ENCODE measurements at places on chromosomes 3 and 15.
A peak's percentile ranks its signal among the peaks of the same experiment; 100 is the strongest.

DNA sequence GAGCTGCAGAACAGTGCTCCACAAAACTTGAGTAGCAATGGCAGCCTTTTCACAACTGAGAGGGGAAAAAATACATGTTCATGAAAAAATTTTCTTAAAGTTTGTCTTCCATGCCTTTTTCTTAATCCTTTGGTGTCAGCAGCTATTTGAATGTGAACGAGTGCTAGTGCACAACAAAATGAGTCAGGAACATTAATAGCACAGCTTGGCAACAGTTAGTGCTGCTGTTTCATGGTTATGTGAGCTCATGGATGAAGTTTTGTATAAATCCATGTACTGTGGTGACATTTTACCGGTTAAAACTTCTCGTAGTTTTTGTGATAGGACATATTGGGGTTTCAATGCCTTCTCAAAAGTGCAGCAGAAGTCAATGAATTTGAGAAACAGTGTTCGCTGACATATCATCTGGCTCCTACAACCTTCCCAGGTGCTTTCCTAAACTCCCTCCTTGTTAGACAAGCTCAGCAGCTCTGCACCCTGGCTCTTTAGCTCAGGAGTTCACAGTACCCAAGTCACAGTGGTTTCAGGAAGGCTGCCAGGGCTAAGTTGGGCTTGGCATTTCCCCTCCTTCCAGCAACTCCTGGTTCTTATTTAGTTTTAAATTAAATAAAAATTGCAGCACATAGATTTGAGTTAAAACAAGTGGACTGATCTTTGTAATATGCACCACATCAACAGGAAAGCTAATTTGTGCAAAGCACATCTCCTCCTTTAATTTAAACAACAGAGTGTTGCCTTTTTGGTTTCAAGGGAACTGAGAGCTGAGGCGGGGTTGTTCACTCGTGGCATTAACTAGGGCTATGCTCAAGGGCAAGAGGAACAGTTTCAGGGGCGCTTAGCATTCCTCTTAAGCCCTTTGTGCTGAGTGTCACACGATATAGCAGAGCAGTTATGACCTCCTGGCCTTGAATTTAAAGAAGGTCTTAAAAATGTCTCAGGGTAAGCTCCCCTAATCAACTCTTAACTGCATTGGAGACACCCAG, 362.8 kb downstream of the CHST2 start:
- DNase-seq, result no peak

DNA sequence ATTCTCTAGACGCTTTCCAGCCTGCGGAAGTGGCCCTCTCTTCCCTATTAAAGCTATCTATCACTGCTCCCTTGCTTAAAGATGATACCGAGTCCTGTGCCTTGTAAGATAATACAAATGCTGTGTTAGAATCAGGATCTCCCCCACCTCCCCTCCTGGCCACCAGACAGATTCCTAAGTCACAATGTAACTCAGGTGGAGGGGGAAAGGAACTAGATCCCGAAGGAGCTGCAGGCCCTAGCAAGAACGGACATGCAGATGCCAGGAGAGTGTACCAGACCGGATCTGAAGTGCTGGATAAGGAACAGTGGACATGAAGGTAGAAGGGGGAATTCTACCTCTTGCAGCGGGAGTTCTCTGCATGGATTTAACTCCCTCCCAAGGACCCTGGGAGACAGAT, 230.7 kb upstream of the LYSMD4 start:
- DNase-seq, result no peak

DNA sequence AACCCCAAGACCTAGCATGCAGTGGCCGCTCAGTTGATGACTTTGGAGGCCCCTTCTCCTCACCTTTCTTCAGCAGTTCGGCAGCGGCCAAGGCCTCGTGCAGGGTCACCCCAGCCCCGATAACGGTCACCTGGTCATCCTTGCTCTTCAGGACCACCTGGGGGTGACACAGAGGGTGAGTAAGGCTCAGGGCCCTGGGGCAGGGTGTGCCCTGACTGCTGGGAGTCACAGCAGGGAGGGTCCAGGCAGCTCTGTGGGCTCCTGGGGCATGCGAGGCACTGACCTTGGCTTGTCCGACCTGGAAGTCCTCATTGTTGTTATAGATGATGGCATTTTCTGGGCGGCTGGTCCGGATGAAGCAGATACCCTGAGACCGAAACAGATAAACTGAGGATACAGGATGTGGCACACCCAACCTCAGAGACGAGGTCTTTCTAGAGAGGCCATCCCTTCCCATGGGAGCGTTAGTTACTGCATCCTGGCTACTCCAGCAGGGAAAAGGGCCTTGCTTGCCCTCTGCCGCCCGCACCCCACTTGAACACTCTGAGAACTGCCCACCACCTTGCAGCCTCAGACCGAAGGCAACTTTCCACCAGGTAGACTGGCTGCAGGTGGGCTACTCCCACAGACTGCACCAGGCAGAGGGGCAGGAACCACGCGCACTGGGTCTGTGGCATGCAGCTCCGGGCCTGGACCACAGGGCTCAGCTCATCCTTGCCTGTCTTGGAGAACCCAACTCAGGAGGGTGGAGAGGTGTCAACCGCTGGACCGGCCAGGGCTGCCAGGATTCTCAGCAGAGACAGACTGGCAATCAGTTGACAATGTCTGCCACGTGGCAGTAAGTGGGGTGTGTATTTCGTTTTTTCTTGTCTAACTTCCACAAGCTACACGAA, 27.6 kb downstream of the TKT start:
- no peak for DNase-seq

- DNase-seq, result no peak
Observed at GRCh38 chr3:87501076-87501475, 224.7 kb upstream of the POU1F1 start.

DNA sequence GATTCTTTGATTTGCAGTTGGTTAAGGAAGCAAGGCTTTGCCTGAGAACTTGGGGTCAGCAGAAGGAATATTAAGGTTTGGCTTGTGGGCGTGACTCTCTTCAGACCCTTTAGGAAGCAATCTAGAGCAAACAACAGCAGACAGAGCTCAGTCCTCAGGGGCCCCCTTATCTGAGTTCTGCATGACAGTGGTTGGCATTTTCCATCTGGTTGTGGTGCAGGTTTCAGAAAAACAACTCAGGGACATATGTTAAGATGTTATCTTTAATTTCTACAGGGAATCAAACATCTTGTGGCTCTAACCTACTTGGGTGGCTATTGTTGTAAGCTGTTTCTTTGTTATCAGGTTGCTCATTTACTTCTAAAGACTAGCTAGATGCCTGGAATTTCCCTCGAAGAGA, 141.4 kb downstream of the VPS8 start:
- no peak for DNase-seq

GRCh38 chr3:75938921-75939320, 153.6 kb upstream of the ZNF717 start:
- no peak for DNase-seq

DNA sequence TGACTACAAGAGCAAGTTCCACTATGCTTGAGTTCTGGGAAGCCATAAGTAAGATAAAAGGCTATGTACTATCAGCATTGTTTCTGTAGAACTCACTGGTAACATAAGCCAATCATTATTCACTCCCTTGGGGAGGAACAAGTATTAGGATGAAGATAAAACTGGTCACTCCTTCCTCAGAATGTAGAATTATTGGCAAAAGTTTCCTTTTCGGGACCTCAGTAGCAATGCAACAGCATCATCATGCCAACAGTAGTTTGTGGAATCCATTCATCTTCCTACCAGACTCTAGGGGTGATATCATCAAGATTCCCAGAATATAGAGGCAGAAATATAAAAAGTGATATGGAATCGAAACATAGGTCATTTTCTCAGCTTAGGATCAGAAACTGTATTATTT, 209.5 kb downstream of the PLOD2 start:
- no peak for DNase-seq

- DNase-seq, result no peak
Observed at GRCh38 chr3:153373606-153374005, 211.6 kb downstream of the RAP2B start.

DNA sequence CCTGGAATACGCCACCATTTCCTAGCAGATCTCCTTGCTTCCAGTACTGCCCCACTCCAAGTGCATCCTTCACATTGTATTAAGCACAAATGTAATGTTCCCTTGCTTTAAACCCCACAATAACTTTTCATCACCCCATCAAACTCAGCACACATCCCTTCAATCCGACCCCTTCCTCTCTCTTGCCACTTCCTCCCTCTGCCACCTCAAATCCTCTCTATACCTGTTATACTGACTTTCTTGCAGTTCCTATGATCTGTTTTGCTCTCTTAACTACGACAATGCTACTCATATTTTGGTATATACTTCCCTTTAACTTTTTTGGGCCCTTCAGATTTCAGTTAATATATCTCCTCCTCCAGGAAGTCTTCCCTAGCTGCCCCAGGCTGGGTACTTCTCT, 14.1 kb downstream of the PARL start:
- no peak for DNase-seq

GRCh38 chr15:96657096-96657495, 326.6 kb downstream of the NR2F2 start:
- no peak for DNase-seq

- no peak for DNase-seq
Observed at GRCh38 chr15:70252056-70252950, 154.6 kb upstream of the TLE3 start.

DNA sequence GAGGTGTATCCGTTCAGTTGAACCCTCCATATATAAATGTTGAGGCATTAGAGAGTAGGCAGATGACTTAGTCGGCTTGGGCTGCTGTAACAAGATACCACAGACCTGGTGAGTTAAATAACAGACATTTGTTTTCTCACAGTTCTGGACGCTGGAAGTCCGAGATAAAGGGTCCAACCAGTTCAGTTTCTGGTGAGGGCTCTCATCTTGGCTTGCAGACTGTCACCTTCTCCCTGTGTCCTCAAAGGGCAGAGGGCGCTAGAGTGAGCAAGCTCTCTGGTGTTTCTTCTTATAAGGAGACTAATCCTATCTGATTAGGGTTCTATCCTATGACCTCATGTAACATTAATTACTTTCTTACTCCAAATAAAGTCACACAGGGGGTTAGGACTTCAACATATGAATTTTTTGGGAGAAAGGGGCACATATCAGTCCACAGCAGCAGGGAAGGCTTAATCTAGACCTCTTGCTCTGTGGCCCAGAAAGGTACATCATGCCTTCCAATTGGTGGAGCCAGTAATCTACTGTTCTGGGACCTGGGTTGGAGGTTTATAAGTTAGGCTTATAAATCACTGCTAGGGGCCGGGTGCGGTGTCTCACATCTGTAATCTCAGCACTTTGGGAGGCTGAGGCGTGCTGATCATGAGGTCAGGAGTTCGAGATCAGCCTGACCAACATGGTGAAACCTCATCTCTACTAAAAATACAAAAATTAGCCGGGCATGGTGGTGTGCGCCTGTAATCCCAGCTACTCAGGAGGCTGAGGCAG, 26.3 kb upstream of the SLC28A2 start:
- DNase-seq, result no peak

DNA sequence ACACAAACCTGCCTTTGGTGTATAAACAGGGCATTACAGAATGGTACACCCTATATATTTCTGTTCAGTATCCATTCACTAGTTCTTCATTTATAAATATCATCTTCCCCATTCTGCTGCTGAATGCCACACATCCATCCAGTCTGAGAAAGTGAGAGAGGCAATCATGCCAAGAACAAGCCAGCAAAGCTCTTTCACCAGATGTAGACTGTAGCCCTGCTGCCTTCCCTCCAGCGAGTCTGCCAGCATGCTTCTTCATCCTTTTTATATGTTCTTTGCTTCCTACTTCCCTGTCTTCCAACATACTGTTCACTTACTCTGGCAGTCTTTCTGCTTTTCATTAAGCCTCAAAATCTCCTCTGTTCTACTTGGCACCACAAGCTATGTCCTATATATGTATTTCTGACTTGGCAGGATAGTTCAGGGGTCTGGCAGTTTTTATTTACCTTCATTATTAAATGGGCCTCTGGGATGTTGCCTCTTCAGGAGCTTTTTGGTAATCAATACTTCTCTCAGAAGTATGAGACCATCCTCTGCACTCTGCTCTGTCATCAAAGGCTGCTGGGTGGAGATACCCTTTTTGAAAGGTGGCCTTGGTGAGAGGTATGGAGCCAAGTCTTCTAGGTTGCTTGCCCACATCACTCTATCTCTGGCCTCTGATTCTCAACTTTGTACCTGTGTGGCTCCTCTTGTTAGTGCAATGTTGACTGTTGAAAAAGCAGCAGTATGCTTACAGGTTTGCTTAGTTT, 48.6 kb downstream of the CHP1 start:
- DNase-seq, result no peak

- DNase-seq, result no peak
Observed at GRCh38 chr3:59254976-59255375, 205.2 kb upstream of the CFAP20DC start.

DNA sequence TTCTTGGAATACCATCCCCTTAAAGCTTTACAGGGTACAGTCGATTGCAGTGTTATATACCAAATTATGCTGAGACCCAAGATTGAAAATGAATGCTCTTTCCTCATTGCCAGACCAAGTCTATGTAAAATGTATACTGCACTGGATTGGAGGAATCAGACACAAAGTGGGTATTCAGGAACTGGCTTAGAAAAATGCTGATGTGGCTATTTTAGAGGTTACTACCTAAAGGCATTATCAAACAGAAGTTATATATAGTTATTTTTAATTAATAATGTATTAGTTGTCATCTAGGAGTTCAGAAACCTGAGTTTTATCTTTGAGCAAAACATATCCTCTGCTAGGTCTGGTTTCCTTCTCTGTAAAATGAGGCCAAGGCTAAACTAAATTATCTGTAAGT, 3.6 kb upstream of the SPG21 start:
- no peak for DNase-seq

GRCh38 chr15:44729408-44730127, 6.8 kb upstream of the TRIM69 start:
- DNase-seq, result no peak

DNA sequence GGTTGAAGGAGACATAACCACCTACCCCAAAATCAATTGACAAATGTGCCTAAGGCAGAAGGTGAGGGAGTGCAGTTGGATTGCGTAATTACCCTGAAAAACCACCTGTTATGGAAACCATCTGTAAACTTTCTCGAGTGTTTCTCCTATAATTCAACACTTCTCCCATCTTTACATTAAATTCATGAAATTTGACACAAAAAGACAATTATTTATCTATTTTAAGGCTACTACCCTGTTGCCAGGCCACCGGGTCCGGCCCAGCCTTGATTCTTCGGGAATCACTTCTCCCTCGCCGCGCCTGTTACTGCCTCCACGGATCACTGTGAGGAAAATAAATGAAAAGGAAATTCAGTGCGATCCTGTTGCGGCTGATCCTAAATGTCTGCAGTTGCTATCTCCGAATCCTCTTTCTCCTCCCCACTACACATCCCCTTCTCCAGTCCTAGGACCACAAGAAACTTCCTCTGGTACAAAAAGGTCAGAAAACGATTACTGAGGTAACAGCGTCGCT, 646 bp downstream of the IQCB1 start:
- peak; percentile 69 for DNase-seq

DNA sequence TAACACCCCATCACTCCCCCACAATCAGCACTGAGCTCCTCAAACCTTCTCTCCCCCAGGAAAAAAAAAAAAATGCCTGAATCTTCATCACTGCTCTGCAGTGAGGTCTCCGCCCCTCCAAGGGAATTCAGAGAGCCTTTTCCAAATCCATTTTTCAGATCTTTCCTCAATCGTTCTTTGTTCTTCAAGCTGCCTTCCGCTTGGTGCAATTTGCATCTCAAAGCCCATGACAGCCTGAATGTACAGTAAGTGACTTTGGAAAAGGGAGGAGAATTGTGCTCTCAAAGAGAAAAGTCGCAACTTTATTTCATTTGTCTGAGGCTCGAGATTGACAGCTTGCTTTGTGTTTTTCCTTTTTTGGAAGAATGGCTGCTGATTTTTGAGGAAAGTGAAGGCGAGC, 75.0 kb downstream of the CORO2B start:
- DNase-seq, result no peak
